NCI-H187 (cell line): ENCODE measurements at places on chromosomes 7 and 10.

GRCh38 chr7:94400022-94400421 lies 5.3 kb downstream of the COL1A2 start:
- DNase-seq = no peak

DNA sequence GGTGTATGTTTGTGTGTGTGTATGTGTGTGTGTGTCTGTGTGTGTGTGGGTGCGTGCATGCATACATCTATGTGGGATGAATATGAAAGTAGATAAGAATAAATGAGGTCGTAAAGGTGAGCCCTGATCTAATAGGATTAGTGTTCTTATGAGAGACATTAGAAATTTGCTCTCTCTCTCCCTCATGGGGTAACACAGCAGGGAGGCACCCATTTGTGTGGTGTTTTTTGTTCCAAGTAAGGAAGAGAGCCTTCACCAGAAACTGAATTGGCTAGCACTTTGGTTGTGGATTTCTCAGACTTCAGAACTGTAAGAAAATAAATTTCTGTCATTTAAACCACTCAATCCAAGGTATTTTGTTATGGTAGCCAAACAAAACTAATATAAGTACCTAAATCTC lies 353.7 kb upstream of the CHRM2 start:
- DNase-seq = no peak

GRCh38 chr7:138825049-138825721 lies 27.2 kb upstream of the ATP6V0A4 start:
- no peak for DNase-seq

- no peak for DNase-seq
Observed at GRCh38 chr10:99172128-99172738, 63.4 kb downstream of the HPSE2 start.

GRCh38 chr7:129896568-129897382 lies 56.0 kb downstream of the UBE2H start:
- no peak for DNase-seq
